ENCODE measurements at places on chromosomes 3 and 15. TPM values are rescaled to one million over a fixed set of nuclear protein-coding genes. Genes with fewer than 3 reads are reported as not detected.

DNA sequence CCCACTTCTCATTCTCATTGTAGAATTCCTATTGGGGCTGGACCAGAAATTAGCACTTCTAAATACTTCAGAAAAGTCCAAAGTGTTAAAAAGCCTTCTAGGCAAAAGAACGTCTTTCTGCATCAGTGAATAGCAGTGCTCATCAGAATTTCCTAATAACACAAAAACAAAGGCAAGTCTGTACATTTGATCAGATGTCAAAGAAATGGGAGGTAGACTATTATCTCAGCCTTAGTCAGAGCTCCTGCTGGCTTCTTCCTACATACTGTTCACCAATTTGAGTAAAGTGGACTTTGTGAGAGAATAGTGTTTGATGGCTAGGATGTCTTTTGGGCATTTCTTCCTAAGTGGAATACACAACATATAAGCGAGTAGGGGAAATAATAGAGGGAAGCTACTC is 48.7 kb downstream of the FOXB1 start:
- DNase-seq = no peak

DNA sequence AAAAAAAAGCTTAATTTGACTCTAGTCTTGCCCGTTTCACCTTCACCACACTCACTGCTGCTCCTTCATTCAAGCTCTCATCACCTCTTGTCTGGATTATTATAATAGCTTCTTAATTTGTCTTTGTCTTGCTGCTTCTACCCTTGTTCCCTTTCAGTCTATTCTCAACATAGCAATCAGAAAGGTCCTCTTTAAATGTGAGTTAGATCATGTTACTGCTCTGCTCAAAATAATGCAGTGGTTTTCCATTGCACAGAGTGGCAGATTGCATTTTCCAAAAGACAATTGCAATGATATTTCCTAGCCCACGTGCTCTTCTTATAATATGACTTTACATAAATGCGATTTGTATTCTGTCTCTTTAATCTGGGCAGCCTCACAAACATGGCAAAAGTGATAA is 174.6 kb downstream of the ALDH1A2 start:
- no peak for DNase-seq

GRCh38 chr15:56786966-56787365 is 53.7 kb upstream of the ZNF280D start:
- no peak for DNase-seq

- DNase-seq = no peak
Measured at GRCh38 chr3:37326801-37327200, 152.4 kb upstream of the LRRFIP2 start.

DNA sequence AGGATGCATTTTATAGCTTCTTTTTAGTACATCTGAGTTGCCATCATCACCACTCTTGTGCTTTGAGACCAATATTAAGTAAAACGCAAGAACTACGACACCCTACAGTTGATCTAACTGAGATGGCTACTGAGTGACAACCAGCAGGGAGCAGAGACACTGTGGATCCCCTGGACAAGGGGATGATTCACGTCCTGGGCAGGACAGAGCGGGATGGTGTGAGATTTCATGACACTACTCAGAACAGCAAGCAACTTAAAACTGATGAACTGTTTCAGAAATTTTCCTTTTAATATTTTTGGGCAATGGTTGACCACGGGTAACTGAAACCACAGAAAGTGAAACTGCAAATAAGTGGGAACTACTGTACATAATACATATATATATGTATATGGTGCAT is 299.2 kb downstream of the ADAMTS17 start:
- DNase-seq = peak; percentile 47

DNA sequence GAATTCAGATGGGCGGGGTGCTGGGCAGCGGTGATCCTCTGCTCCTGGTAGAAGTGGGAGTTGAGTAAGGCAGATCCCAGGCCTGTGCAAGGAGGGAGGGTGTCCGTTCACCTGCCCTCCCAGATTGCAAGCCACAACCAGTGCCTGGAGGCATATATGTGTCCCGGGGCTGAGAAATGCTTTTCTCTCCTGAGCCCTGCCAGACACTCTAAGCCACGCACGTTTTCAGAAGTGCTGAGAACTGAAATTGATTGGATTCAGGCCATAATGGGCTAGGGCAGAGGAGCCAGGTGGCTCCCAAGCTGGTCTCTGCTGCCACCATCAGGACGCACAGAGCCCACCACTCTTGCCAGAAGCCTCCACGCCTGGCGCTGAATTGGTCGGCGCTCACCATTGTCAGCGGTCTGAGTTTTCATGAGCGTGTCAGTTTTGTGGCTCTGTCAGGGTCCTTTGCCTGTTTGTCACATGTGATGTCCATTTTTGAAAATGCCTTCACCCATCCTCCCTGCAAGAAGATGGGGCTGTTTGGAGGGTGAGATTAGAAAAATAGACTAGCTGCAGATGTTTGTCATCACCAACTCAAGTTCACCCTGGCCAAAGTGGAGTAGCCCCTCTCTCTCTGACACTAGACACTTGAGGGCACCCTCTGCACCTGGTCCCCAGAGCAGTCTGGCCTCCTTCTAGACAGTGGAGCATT is 15.4 kb upstream of the BFSP2 start:
- peak; percentile 41 for DNase-seq

The NEK10 gene
- total RNA-seq = 8.4 TPM

GRCh38 chr3:150292891-150293290 is 115.2 kb upstream of the TSC22D2 start:
- DNase-seq = no peak

- DNase-seq = no peak
Measured at GRCh38 chr15:92100301-92100700, 246.8 kb downstream of the SLCO3A1 start.

- peak; percentile 54 for DNase-seq
Measured at GRCh38 chr3:11690863-11691766, 47.4 kb upstream of the VGLL4 start.

All from A172 (cell line).